ENCODE measurements at places on chromosomes 6 and 20.

DNA sequence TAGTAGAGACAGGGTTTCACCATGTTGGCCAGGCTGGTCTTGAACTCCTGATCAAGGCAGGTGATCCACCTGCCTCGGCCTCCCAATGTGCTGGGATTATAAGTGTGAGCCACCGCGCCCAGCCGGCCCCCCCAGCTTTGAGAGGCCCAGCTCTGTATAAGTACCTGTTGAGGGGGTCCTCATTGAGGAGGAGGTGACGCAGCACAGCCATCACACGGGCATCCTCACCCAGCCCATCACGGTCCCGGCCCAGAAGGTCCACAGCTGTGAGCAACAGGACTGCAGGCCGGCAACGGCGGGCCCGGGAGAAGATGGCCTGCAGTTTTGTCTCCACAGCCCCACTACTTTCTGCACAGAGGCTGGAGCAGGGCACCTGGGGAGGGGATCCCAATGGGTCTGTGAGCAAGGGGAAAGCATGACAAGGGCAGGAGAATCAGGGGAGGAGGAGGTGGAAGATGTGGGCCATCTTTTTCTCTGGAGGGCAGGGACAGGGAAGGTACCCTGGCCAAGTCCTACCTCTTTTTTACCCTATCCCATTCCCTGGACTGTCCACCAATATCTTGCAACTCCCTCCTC lies 7.7 kb downstream of the GNMT start:
- DNase-seq, result no peak

DNA sequence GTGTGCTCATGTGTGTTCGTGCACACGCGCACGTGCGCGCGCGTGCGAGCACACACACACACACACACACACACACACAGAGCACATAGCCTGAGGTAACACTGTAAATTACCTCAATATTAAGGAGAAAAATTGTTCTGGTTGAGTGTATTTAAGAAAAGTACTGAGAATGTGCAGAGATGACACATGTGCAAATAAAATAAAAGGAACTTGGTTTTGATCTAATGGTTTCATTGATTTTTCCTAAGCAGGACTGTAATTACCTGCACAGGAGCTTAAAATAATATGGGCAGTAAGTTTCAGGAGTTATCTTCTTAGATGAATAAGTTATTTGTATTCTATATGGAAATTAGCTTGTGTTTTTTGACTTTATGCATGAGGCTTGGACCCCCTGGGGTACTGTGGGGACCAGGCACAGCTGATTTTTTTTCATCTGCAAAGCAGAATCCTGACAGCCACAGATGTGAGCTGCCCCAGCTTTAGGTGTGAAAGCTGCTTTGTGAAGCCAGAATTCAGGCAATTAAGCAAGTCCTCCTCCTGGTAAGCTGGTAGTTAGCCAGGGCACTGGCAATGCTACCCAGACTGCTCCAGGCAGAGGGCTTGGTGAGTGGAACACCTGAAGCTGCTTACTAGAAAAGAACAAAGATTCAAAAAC lies 1040.6 kb upstream of the CITED2 start:
- no peak for DNase-seq

- DNase-seq, result no peak
These were observed 74.4 kb upstream of the GATA5 start for GRCh38 chr20:62550087-62550632.

- no peak for DNase-seq
These were observed 52.6 kb upstream of the SMIM29 start for GRCh38 chr6:34301408-34301807.
